ENCODE measurements at places on chromosomes 6 and 20. TPM values are rescaled to one million over a fixed set of nuclear protein-coding genes. Genes with fewer than 3 reads are reported as not detected.

Gene TCF15
- total RNA-seq, result 8.6 TPM

Gene TMEM74B
- 1.4 TPM for total RNA-seq

Gene XRN2
- 77.1 TPM for total RNA-seq

Gene HSPA1L
- total RNA-seq, result 0.33 TPM

Gene PLEKHG1
- total RNA-seq, result 57.0 TPM

Gene SCRT2
- not detected for total RNA-seq

Gene ULBP1
- 0.94 TPM for total RNA-seq

Gene CEP57L1
- 17.4 TPM for total RNA-seq

Gene NFS1
- total RNA-seq, result 22.7 TPM

Gene MED23
- total RNA-seq, result 18.2 TPM

Gene SMPDL3A
- 4.2 TPM for total RNA-seq

Gene RPRD1B
- 10.7 TPM for total RNA-seq

Gene CHD6
- 11.1 TPM for total RNA-seq

Gene CYP21A2
- not detected for total RNA-seq
